ENCODE measurements at places on chromosomes 1 and 21.

DNA sequence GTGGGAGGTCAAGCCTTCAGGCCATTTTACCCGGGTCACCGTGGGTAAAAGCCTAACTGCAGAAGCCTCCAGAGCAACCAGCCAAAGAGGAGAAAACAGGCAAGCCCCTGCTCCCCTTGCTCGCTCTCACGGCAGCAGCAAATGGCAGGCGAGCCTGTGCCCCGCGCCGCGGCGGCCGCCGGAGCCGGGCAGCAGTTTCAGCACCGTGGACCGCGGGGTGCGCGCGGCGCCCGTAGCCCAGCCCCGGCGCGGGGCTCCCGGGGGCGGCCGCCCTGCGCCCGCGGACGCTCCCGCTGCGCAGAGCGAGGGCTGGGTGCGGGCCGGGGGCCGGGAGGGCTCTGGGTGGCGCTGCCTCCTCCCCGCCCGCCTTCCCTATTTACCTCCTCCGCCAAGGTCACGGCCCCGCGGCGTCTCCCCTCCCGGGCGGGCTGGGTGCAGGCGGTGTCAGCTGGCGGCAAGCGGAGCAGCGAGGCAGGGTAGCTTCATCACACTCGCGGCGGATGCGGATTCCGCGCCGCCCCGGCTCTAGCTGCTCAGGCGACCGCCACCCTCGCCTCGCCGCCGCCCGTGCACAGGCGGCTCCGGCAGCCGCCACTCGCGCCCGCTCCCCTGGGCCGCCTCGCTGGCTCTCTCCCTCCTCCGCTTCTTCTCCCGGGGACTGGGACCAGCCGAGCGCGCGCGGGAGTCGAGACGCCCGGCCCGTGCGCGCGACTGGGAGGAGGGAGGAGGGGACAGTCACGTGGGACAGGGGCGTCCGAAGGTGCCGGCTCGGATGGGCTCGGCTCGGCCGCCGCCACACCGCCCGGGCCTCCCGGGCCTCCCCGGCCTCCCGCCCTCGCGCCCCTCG lies at the start of gene RGS7:
TSS of gene RGS7 (minus strand) at position 687 of the 847 bp plus-strand sequence.
- no peak for DNase-seq

DNA sequence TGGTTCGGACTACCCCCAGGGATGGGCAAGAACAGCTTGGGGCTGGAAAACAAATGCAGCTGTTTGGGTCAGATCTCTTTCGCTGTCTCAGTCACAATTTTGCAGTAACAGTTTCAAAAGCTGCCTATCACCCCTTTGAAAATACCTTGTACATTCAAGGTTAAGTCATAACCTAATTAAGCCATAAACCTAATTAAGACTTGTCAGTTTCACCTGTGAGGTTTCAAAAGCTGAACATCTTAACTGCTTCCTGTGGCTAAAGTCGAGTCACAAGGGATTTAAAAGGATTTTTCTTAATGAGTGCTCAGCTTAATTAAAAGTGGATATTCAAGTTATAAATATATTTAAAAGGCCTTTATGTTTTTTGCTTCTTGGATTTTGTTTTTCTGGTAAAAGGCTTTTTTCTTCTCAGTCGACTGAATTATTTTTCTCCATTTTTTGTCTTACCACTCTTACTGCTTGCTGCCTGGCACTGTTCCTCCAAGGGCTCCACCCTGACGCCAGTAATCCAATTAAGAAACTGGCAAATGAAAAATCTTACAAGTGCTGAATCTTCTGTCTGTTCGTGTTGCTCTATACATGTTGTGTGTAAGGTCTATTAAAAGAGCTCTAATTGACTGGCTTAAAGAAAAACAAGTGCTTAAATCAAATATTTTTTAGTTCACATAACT lies 31.3 kb downstream of the CBR1 start:
- no peak for DNase-seq

DNA sequence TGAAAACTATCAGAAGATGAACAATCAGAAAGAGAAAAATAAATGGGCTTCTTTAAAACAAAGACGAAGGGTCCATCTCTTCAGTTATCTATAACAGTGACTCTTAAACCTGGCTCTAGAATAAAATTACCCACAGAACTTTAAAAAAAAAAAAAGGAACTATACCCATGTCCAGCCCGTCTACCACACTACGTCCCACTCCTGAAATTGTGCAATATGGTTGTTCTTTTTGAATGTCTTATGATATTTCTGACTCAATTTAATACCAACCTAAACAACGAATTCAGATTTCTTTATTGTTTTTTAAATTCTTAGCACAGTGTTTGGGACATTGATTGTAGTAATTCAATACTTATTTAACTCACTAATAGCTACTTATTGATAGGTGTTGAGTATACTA lies 246.3 kb downstream of the DPYD start:
- no peak for DNase-seq

GRCh38 chr1:240401731-240402130 lies 210.2 kb downstream of the GREM2 start:
- DNase-seq = no peak

DNA sequence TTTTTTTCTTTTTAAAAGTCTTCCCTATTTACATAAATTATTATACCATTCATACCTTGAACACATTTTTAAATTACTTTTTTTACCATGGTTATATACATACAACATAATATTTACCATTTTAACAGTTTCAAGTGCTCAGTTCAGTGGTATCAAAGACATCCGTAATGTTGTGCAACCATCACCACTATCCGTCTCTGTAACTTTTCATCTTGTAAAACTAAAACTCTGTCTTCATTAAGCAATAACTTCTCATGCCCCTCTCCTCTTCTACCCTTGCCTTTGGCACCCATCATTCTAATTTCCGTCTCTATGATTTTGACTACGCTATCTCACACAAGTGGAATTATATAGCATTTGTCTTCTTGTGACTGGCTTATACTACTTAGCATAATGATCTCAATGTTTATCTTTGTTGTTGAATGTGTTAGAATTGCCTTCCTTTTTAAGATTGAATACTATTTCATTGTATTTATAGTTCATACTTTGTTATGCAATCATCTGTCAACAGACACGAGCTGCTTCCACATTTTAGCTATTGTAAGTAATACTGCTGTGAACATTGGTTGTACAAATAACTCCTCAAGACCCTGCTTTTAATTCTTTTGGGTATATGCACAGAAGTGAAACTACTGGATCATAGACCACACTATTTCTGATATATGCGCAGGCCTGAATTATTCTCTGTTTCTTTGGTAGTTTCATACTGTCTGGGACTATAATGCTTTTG lies 689.5 kb upstream of the NCAM2 start:
- DNase-seq = no peak

GRCh38 chr1:231421546-231421970 lies 529 bp downstream of the EGLN1 start:
- DNase-seq = peak; percentile 26

GRCh38 chr1:231084353-231084752 lies 44.3 kb upstream of the FAM89A start:
- DNase-seq = no peak

DNA sequence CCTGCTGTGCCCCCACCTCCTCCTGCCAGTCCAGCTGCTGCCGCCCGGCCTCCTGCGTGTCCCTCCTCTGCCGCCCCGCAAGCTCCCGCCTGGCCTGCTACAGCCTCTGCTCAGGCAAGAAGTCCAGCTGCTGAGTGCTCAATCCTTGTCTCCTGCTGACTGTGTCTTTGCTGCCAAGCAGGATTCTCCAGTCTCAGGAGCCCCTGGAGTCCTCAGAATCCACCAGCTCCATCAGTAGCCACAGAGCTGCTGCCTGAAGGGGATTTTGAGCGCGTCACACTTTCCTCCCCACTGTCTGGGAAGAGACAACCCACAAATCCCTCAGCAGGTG lies 973 bp downstream of the KRTAP10-11 start:
- no peak for DNase-seq
